Right atrium auricular region (tissue), 2 donors: ENCODE measurements at places on chromosomes 7 and 10. TPM values are rescaled to one million over a fixed set of nuclear protein-coding genes. Genes with fewer than 3 reads are reported as not detected.

The KEL gene
- total RNA-seq = 0.12 TPM

The NPTX2 gene
- 3.8 TPM for total RNA-seq

The EPHB4 gene
- total RNA-seq = 64.6 TPM

The KCNMA1 gene
- 2.3 TPM for total RNA-seq

The FGFR2 gene
- total RNA-seq = 2.8 TPM

The CYP2C9 gene
- not detected for total RNA-seq

The SIRT1 gene
- total RNA-seq = 10.4 TPM

The LRRC18 gene
- total RNA-seq = not detected

The MRPS16 gene
- total RNA-seq = 62.6 TPM

The SLC26A3 gene
- not detected for total RNA-seq
